Spinal cord (tissue), 10 donors: ENCODE measurements at places on chromosomes 16 and 17. TPM values are rescaled to one million over a fixed set of nuclear protein-coding genes. Genes with fewer than 3 reads are reported as not detected.

The MAP1LC3B gene
- total RNA-seq: 91.6 TPM

GRCh38 chr17:82390860-82391435 is 19.4 kb downstream of the UTS2R start:
- DNase-seq: no peak

The RPAIN gene
- total RNA-seq: 50.1 TPM

GRCh38 chr16:49833085-49833484 is 22.8 kb downstream of the ZNF423 start:
- DNase-seq: peak; percentile 83
